ENCODE measurements at places on chromosomes 4 and X. TPM values are rescaled to one million over a fixed set of nuclear protein-coding genes. Genes with fewer than 3 reads are reported as not detected.

The BEX1 gene
- total RNA-seq = 2.4 TPM

The KLHL13 gene
- 14.2 TPM for total RNA-seq

The DAPP1 gene
- total RNA-seq = 25.3 TPM

The PDE6B gene
- total RNA-seq = 15.1 TPM

The ITM2A gene
- 42.2 TPM for total RNA-seq

The ADGRL3 gene
- 17.9 TPM for total RNA-seq

The KLB gene
- total RNA-seq = 0.08 TPM

The NSG1 gene
- 28.3 TPM for total RNA-seq

The TNIP3 gene
- 0.49 TPM for total RNA-seq

The SOD3 gene
- 46.0 TPM for total RNA-seq

The CLDN24 gene
- total RNA-seq = not detected

The ARSJ gene
- 6.4 TPM for total RNA-seq

The C1QTNF7 gene
- total RNA-seq = 4.3 TPM

The ADRA2C gene
- 18.4 TPM for total RNA-seq

The PRR32 gene
- total RNA-seq = not detected

The STPG2 gene
- 1.4 TPM for total RNA-seq

The TCEAL3 gene
- 49.1 TPM for total RNA-seq

The PAK3 gene
- total RNA-seq = 7.6 TPM

The MTTP gene
- total RNA-seq = not detected

The SRPX2 gene
- 89.0 TPM for total RNA-seq

The TMEM255A gene
- 2.1 TPM for total RNA-seq

The CNGA1 gene
- 36.8 TPM for total RNA-seq

The STS gene
- total RNA-seq = 26.4 TPM

The CC2D2A gene
- 21.6 TPM for total RNA-seq

The DDX60 gene
- 30.6 TPM for total RNA-seq

The FGFBP2 gene
- not detected for total RNA-seq

The COMMD8 gene
- total RNA-seq = 12.4 TPM

The SPANXN4 gene
- total RNA-seq = not detected

The P2RY10 gene
- 0.39 TPM for total RNA-seq

The RTL3 gene
- not detected for total RNA-seq

The FAM149A gene
- total RNA-seq = 40.5 TPM

The FHDC1 gene
- 4.7 TPM for total RNA-seq

The CENPE gene
- 1.3 TPM for total RNA-seq

The CYLC1 gene
- not detected for total RNA-seq

The FGFRL1 gene
- total RNA-seq = 13.0 TPM

The NHS gene
- 17.4 TPM for total RNA-seq

The FABP2 gene
- not detected for total RNA-seq

The CCNB3 gene
- 0.96 TPM for total RNA-seq

The TEX13D gene
- not detected for total RNA-seq

The ARMCX4 gene
- 29.8 TPM for total RNA-seq

The MGAT4D gene
- total RNA-seq = not detected

The FGF13 gene
- 19.8 TPM for total RNA-seq

The GPRASP2 gene
- 12.2 TPM for total RNA-seq

The UGT2B10 gene
- not detected for total RNA-seq

The CD38 gene
- 2.6 TPM for total RNA-seq

The PNCK gene
- total RNA-seq = 12.3 TPM

The GPC3 gene
- total RNA-seq = 4.9 TPM

The TNMD gene
- not detected for total RNA-seq

The CFI gene
- 21.3 TPM for total RNA-seq

The EXOC1L gene
- not detected for total RNA-seq

All from ureter (tissue), 1 donor.